ENCODE measurements at places on chromosomes 11 and 22.

DNA sequence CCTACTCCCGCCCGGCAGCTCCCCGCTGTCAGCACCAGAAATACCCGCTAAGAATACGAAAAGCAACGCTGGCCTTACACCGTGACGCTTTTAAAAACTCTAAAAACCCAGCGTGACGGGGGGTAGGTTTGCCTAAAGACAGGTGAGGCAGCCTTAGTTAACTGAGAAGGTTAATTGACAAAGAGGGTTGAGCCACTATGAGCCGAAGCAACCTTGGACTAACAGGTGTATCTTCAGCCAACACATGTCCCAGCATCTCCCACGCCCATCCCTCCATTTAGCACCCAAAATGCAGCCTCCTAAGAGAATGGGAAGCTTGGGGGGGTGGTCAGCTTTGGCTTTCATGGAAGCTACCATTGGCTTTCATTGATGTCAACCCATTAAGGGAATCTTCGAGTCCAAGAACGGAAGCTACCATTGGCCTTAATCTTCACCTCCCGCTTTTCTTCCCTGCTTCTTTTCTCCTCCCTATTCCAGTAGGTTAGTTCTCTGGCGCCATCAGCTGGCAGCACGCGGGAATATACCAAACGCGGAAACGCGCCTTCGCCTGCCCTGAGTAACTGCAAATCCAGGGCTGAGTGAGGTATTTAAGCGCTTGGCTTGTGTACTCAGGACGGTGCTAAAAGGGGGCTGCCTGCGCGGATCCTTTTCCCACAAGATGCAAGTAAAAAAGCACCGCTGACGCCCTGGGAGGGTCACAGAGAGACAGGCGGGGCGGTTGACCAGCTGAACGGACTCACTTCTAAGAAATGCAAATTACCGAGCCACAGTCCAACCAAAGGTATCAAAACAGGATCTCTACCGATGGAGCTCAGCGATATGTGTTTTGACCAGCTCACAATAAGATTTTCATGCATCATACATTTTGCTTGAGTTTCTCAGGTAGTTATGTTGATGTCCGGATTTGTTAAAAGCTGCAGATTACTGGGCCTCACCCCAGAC is 38.5 kb upstream of the GLYATL1 start:
- no peak for DNase-seq

- DNase-seq = no peak
Measured at GRCh38 chr22:40955571-40955970, 4.4 kb downstream of the RBX1 start.

DNA sequence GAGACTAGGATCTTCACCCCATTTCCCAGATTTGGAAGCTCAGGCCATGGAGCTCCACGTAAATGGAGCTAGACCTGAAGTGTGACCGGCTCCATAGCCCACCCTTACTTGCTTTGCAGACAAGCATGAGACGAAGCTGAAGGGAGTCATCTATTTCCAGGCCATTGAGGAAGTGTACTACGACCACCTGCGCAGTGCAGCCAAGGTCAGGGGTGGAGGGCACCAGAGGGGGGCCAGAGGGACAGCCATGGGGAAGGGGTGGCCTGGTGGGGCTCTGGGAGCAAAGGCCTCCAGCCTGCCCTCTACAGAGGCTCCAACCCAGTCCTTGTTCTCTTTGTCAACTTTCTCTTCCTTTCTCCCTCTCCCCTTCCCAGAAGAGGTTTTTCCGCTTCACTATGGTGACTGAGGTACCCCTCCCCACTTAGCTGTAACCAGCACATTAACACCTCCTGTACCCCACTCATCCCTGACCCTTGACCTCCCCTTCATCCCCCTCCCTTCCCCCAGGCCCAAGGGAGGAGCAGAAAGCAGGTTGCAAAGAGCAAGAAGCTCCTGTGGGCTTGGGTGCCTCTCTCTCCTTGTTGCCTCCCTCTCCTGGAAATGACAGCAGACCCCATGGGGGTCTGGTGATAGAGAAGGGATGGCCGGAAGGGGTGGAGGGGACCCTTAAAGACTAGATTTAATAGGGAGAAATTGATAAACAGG is 23.8 kb downstream of the TREH start:
- DNase-seq = no peak

DNA sequence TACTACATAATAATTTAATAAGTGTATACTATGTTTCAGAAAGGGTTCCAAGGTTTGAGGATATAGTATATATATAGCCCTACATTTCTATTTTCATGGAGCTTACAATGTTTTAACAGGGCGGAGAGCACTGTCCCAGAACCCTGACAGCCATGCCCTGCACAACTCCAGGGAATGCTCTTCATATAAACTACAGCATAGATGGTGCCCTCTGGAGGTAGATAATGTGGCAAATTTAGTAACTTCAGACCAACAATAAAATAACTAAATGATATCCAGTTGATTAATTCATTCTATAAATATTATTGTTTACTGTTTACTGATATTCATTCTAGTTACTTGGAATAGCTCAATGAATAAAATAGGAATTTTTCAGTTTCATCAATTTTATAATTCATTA is 693.7 kb upstream of the CCDC179 start:
- no peak for DNase-seq

DNA sequence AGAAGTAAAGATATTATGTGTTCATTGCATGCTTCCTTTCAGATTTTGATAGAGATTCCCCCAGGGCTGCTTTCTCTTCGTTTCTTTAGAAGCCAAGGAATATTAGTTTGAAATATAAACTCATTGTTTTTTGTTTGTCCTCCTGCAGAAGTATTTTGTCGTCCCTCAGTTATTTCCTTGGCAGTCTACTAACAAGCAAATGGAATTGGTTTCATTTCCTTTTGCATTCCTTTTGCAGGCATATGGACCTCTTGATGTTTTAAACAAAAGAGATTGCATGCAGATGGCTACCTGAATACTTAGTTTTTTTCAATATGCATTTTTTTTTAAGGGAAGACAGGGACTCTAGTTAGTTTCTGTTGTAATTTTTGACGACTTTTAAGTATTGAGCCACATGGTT is 62.2 kb downstream of the BCL2L13 start:
- DNase-seq = no peak

- DNase-seq = no peak
Measured at GRCh38 chr22:41417622-41418390, 28.8 kb downstream of the TOB2 start.

DNA sequence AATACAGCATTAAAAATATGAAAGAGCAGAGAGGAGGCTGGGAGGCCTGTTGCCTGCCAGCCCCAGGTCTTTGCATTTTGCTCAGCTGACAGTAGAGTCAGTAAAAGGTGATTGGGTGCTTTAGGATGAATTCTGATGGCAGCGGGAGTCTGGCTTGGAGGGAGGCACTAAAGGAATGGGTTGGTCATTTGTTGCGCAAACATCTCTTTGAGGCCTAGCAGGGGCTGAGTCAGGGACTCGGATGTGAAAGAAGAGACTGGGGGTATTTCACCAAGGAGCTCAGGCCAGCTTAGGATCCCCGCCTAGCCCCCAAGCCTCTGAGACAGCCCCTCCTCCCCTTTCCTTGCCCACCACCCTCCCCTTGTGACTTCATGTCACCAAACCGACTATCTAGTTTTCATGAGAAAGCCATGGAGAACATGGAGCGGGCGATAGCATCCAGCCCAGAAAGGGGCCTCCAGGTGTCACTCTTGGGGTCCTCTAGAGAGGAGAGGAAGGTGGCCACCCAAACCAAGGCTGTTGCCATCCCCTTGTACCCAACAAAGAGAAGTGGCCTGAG is 9.7 kb downstream of the DGKZ start:
- no peak for DNase-seq

DNA sequence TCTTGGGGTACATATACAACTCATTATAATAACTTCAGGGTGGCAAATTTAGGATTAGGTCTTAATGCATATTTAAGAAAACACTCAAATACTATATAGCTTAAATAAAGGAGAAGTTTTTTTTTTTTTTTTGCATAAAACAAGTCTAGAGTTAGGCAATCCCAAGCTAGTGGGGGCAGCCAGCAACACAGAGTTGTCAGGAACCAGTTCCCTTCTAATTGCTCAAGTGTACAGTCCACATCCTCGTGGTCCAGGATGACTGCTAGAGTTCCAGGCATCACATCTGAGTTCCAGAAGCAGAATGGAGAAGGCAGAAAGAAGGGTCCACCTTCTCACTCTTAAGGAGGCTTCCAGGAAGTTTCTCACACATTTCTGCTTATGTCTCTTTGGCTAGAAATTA is 261.9 kb upstream of the PLET1 start:
- no peak for DNase-seq

DNA sequence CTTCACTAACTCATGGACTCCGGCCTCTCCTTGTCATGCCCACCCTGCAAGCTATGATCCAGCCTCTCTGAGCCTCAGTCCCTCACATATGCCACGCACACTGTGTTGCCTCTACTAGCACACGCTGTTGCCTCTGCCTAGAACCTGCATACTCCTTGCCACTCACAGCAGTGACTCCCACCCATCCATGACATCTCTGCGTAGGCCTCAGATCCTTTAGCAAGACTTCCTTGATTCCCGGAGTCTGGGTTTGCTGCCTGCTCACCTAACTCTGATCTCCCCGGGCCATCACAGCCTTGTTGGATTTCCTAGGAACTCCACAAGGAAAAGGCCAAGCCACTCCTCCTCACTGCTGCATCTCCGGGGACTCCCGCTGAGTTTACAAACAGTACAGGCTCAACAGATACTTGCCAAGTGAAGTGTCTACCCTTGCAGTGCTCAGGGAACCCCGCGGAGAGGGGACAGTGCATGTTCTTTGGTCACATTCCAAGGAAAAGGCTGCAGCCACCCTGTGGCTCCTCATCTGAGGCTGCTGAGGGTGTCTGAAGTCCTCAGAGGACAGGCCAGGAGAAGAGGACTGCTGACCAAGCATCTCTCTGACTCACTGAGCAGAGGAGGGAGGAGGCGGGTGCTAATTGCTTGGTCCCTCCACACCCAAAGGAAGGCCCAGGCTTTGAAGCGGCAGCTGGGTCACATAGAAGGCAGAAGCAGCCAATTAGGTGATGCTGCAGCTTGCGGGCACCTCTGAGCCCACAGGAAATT is 42.4 kb upstream of the NAV2 start:
- no peak for DNase-seq

- DNase-seq = no peak
Measured at GRCh38 chr11:116452461-116452860, 320.3 kb downstream of the BUD13 start.

- DNase-seq = no peak
Measured at GRCh38 chr22:33756508-33756949, 163.7 kb downstream of the LARGE1 start.

GRCh38 chr11:55942785-55943392 is 6.7 kb upstream of the OR5I1 start:
- peak; percentile 23 for DNase-seq

GRCh38 chr11:47337229-47337924 is 15.1 kb downstream of the MYBPC3 start:
- no peak for DNase-seq
